Activated naive CD4-positive, alpha-beta T cell (primary cell): ENCODE measurements at places on chromosomes 6 and 20.

GRCh38 chr6:11214901-11215300 is 17.6 kb downstream of the NEDD9 start:
- no peak for DNase-seq

GRCh38 chr6:12173661-12174060 is 116.5 kb upstream of the EDN1 start:
- DNase-seq, result no peak

- no peak for DNase-seq
Measured at GRCh38 chr6:147829835-147830234, 321.3 kb downstream of the SAMD5 start.

- no peak for DNase-seq
Measured at GRCh38 chr6:104653781-104654180, 205.9 kb downstream of the HACE1 start.

DNA sequence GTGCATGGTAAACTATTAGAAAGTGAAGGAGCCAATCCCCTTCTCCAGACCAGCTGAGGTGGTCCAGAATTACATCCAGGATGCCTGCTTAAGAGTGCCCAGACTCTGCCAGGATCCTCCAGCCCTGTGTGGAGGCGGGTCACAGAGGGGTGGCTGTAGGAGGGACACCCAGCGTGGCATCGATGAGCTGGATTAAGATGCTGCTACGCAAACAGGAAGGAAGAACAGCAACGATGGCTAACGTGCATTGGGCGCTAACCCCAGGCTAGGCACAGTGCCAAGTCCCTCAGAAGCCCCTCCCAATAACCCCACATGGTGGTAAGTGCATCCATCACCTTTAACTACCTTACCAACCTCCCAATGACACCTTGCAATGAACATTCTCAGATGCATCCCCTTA is 63.9 kb upstream of the MRPS10 start:
- DNase-seq, result no peak

GRCh38 chr6:127456465-127456864 is 2.7 kb downstream of the KIAA0408 start:
- no peak for DNase-seq

DNA sequence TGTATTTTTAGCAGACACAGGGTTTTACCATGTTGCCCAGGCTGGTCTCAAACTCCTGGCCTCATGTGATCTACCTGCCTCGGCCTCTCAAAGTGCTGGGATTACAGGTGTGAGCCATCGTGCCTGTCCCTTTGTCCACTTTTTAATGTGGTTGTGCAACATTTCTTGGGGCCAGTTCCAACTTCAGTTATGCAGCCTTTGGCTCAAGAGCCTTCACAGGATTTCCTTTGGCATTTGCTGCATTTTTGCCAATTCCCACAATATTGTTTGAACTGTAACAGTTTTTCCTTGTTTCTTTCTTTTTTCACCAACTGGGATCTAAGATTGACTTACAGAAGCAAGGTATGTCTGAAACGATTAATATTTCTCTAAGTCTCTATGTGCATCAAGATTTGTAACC is 63.6 kb downstream of the EDN1 start:
- no peak for DNase-seq

DNA sequence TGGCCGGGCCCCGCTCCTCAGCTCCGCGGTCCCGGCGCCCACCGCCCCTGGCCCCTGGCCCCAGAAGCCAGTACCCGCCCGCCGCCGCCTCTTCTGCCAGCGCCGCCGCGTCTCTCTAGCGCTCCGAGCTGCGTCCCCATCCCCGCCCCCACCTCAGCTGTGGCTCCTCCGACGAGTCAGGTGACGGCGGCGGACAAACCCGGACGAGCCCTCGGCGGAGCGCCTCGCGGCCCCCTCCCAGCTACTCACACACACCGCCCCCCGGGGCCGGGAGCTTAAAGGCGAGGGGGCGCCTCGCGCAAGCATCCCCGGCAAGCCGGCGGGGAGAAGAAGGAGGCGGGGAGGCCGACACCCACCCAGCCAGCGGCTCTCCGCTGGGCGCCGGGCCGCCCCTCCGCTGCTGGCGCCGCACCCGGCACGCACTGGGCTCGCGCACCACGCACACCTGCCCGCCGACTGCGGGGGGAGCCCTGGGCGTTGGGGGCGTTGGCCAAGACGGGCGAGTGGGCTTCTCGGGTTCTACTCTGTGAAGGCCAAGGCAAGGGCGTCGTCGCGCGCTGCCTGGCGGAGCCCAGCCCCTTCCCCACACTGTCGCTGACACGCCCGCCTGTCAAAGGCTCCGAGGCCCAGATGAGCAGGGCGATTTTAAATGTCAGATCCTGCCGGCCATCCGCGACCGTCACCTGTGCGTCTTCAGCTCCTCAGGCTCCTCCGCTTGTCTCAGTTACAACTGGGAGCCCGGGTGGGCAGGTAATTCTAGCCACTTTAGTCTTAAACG is at the start of gene SNAP91:
SNAP91 (minus strand) TSS at position 132 of the 778 bp plus-strand sequence. CDS start 1,174 bp downstream, outside the sequence.
- DNase-seq, result no peak

DNA sequence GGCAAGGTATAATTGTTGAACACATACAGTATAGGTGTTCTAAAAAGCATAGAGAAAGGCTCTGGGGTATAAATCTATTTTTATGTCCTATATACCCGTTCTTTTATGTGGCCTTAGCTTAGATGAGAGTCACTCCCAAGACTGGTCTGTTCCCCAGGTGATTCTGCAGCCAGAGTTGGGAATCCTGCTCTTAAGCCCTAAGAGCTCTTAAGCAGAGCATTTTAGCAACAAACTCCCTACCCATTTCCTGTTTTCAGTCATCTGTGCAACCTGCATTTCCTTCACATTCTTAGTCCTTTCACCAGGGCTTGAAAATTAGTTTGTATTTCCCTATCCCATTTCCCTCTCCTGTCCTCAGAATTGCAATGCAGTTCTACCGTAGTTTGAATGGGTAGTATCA is 166.1 kb downstream of the HS3ST5 start:
- DNase-seq, result no peak
